Psoas muscle (tissue), 8 donors: ENCODE measurements at places on chromosomes 5 and 9. TPM values are rescaled to one million over a fixed set of nuclear protein-coding genes. Genes with fewer than 3 reads are reported as not detected.

- DNase-seq = no peak
Measured at GRCh38 chr5:59598547-59598874, 295.0 kb downstream of the PDE4D start.

- no peak for DNase-seq
Measured at GRCh38 chr5:158126442-158127405, 267.8 kb upstream of the CLINT1 start.

DNA sequence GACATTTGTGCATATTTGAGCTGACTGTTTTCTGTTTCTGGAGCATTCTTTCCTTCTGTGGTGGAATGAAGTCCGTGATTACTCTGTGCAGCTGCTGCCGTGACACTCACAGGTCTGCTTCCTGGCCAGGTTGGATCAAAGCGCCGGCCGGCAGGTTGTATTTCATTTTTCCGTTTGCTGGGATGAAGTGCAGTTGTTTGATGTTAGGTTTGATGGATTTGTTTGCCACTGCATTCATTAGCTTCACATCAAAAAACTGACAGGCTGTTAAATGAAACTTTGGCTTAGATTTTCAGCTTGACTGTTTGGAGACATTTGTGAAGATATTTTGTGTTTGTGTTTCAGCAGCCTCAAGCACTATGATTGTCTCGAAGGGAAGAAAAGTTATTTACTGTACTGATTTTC is 140.1 kb downstream of the KDM4C start:
- no peak for DNase-seq

DNA sequence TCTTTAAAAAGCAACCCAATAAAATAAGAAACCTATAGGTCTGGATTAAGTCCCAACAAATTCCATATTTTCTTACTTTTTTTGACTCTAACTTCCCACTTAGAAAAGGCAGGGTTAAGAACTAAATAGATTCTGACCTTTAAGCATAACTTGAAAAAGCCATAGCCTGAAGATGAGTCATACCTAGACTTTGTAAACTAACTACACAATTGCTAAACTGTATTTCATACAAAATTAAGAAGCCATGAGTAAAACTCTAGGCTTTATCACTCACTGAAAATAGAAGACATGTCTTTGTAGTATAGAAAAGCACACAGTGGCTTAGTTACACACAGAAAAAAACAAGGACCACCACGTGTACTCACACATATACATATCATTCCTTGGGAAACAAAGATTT is 51.5 kb downstream of the MLLT3 start:
- DNase-seq = no peak

DNA sequence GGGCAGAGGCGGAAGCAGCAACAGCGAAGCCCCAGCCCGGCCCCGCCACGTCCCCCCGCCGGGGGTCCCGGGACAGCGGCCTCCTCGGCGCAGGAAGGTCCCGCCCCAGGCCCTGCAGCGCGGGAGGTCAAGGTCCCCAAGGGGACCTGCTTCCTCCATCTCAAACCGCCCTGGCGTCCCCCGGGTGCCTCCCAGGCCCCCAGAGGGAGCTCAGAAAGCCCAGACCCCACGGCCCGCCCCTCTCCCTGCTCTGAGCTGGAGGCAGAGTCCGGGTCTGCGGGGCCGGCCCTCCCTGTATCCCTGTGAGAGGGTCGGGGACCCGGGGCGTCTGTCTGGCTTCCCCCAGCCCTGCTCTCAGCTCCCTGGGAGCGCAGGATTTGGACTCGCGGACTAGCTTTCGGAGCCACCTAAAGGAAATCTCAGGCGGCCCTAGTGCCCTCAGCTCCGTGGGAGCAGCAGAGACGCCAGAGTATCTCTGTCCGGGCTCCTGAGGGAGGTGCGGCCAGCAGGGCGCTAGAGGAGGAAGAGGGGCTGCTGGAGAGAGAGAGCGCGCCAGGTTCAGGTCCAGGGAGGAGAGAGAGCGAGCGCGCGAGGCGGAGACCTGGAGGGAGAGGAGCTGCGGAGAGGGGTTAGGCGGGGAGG is 30.7 kb downstream of the EXOC3 start:
- DNase-seq = peak; percentile 68

GRCh38 chr9:73133921-73134407 is 17.7 kb upstream of the ANXA1 start:
- DNase-seq = no peak

GRCh38 chr9:1238407-1238806 is 188.2 kb downstream of the DMRT2 start:
- no peak for DNase-seq

DNA sequence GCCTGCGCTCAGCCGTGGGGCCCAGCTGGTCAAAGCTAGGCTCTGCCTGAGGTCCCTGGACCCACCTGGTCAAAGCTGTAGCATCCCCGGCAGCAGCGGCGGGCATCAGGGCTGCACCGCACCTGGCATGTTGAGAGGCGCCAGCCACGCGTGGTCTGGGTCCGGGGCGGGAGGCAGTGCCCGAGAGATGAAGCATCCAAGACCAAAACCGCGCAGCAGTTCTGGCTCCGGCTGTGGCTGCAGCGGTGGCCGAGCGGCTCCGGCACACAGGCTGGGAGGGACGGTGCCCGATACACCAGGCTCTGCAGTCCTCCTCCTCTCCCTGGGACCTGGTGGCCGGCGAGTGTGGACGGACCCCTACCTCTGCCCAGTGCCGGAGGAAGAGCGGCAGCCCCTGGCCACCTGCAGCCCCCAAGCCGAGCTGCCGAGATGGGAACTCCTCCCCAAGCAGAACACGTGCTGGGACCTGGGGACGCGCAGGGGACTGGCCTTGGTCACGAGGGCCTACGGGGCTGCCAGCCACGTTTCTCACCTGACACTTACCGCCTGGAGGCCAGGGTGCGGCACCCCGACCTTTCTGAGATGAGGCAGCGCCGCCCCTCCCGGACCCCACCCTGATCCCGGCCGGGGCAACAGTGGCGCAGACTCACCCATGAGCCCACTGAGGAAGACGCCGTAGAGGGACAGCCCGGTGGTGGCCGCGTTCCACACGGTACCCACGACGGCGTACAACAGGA is 33.0 kb downstream of the SLC9A3 start:
- no peak for DNase-seq

GRCh38 chr5:178785999-178786398 is 55.5 kb upstream of the ZNF354A start:
- DNase-seq = no peak

- DNase-seq = no peak
Measured at GRCh38 chr5:100566382-100567141, 31.4 kb downstream of the FAM174A start.

DNA sequence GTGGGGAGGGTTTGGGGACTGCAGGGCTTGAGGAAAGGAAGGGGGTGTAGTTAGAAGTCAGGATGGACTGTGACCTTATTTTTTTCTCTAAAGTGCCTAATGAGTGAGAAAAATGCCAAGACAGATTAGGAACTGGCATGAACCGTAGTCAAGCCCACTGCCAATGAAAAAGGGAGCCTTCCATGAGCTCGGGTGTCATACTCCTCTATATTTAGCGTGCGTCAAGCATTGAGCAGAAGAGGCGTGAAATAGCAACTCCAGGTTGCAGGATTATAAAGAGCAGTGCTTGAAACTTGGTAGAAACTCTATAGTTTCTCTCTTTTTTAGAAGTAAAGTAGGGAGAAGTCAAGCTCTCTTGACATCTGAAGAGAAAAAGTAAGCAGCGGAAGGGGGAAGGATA is 1.8 kb downstream of the SGCD start:
- DNase-seq = no peak

- no peak for DNase-seq
Measured at GRCh38 chr5:94432499-94432898, 185.9 kb downstream of the KIAA0825 start.

PRRC2B gene
- 114 TPM for total RNA-seq
